ENCODE measurements at places on chromosomes 1 and 21.

DNA sequence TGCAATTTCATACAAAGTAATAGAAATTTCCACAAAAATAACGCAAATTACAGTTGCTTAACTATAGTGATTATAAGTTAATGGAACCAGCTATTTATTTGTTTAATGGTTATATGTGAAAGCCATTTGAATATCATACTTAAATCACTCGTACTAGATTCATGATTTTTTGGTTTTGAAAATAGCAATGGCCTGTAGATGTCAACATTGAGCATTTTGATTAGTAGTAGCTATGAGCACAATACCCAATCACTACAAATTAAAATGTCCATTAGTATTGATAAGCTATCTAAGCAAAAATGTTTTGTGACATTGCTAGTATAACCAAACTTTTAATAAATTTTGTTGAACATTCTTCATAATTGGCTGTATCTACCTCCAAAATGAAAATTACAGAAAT lies 10.0 kb downstream of the COL24A1 start:
- DNase-seq: no peak

DNA sequence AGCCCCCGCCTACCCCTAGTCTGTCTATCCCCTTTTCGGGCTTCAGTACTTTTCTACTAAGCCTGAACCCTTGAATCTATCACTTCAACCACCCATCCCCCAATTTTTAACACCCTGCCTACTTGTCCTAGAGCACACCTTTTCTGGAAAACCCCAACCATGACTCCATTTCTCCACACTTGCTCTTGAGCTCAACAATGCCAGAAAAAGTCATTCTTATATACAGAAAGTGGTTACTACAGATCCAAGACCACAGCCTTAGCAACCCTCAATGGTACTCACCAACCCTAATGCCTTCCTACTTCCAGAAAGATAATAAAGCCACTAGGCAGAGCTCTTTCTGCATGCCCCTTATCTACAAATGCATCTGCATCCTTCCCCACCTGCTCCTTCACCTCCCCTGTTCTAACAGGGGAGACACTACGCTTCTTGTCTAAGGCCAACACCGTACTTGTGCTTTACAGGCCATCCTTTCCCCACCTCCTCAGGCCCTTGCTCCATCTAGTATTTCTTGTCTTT lies 41.2 kb downstream of the DMAP1 start:
- DNase-seq: no peak

DNA sequence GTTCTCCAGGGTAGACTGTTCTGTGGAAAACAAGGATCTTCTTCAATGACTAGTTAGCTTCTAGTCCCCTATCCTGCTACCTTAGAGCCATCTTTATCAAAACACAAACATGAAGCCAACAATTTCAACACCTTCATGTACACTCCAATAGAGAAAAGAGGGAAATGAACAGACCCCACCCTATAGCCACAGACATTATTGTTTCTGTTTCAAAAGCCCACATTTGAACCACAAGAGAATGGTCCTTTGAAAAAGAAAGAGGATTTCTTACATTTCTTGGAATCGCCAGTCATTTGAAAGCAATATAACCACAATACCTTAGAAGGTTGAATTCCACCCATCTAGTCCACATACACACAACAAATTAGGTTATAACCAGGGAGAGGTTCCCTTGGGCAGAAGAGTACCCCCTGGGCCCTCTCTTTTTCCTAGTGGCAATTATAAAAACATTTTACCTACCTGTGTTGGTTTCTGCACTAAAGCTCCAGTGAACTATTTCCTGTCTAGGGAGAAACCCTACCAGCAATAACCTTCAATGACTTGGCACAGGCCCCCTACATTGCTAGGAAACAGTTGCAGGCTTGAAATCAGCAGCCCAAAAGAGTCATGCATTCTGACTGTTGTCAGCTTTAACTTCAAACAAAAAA lies 2.7 kb upstream of the LPGAT1 start:
- no peak for DNase-seq

GRCh38 chr1:206504363-206504713 lies 3.0 kb upstream of the RASSF5 start:
- DNase-seq: no peak

DNA sequence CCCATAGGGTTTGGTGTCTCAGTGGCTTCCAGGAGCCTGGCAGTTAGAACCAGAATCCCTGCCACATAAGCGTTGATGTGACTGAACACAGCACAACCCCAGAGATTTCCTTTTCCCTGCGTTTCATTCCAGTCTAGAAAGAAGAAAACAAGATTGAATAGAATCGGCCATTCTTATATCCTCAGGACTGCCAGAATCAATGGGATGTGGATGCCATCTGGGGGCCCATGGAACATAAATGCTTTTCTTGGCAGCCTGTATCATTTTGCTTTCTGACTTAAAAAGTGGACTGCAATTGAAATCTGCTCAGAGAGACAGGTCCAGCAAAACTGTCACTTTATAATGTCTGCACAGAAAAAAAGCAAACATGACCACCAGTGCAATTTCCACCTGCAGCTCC lies 80.3 kb downstream of the DISC1 start:
- DNase-seq: no peak

DNA sequence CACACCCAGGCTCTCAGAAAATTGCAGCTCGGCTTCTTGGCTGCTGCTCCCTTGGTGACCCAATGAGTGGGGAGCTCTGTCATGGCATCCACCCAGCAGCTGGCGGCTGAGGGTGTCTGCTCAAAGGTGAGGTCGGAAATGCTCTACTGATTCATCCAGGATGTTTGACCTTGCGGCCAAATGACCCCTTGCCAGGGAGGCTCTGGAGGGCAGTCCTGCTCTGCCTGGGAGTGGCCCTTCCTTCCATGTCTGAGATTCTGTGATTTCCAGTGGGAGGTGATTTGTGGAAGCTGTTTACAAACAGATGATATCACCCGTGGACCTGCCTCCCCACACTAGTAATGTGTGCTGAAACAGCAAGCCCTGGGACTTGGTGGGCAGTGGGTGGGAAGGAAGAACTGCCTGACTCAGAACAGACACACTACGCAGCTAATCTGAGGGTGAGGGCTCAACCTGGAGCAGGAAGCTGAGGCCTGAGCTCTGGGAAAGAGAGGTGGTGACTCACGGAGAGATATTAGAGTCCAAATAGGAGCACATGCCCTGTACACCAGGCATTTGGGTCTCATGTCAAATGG lies 3.0 kb downstream of the CRCT1 start:
- no peak for DNase-seq

GRCh38 chr1:225651872-225652728 lies 823 bp downstream of the ENAH start:
- DNase-seq: no peak

- DNase-seq: no peak
Measured at GRCh38 chr1:53913352-53914033, 19.5 kb downstream of the DIO1 start.

- DNase-seq: no peak
Measured at GRCh38 chr1:211985556-211986264, 49.6 kb downstream of the INTS7 start.

GRCh38 chr1:3082051-3082450 lies 13.0 kb downstream of the PRDM16 start:
- DNase-seq: no peak

DNA sequence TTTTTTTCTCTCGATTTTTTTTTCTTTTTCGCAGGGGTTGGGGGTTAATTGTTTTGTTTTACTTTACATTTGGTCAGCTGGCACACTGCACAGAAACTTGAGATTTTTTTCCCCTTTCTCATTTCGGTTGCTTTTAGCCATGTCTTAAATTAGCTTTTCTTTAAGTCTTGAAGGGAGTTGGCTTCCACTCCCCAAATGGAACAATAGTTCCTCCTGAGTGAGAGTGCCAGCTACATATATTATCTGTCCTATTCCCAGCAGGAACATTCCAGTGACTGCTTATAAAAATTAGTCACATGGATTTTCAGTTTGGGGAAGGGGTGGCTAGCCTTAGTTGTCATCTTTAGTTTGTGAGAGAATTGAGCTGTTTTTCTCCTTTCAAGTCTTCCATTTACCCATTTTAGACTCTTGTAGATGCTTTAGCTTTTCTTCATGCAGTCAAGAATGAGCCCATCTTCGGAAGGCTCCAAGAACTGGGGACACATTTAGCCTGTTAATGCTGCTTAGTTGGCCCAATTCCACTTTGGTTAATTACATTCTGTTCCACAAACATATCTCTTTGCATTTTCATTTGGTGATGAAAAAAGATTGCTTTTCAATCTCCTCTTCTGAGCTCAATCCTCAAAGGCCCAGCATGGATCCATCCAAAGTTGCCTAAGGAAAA lies 510.1 kb upstream of the CXADR start:
- DNase-seq: no peak

GRCh38 chr1:216898801-216899200 lies 175.6 kb upstream of the ESRRG start:
- DNase-seq: no peak

DNA sequence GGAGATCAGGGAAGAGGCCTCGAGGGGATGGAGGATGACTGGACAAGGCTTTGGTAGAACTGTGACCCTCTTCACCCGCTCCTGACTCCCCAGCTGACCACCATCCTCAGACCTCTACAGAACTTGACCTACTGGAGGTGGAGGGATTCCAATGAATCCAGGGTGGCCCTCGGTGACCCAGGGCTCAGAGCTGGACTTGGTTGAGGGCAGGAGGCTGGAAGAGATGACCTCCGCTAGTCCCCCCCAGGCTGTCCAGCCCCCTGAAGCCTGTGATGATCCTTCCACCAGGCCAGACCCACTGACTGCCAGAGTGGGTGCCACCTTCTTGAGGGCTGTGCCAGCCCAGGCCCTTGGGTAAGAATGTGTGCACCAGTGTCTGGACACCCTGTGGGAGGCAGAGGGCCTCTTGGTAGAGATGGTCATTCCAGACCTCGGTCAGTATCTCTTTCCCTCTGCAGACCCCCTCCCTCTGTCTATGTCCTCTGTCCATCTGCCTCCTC lies 44.9 kb downstream of the ATP1B1 start:
- DNase-seq: no peak

GRCh38 chr1:9615316-9616063 lies 26.8 kb downstream of the TMEM201 start:
- peak; percentile 42 for DNase-seq

GRCh38 chr1:101485712-101486111 lies 248.9 kb downstream of the S1PR1 start:
- DNase-seq: no peak

DNA sequence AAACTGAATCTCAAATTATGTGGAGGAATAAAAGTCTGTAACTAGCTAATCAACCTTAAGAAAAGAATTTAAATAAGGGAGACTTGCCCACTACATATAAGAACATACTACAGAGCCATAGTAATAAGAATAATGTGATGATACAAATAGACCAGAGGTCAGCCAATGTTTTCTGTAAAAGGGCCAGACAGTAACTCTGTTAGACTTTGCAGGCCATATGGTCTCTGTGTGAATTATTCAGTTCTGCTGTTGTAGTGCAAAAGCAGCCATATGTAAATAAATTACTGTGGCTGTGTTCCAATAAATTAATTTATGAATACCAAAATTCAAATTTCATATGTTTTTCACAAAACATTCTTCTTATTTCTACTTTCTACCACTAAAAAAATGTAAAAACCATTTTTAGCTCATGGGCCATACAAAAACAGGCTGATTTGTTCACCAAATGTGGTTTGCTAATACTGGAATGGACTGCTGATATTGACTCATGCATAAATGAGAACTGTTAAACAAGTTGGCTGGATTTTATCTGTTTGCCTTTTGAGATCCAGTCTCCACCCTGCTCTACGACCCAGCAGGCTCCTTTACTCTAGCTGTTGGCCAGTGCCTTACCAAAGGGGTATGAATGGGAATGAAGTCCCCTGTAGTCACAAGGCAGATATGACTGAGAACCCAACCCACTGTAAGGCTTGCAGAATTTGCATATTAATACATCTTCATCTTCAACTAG lies 98.2 kb upstream of the ZNHIT6 start:
- DNase-seq: no peak

DNA sequence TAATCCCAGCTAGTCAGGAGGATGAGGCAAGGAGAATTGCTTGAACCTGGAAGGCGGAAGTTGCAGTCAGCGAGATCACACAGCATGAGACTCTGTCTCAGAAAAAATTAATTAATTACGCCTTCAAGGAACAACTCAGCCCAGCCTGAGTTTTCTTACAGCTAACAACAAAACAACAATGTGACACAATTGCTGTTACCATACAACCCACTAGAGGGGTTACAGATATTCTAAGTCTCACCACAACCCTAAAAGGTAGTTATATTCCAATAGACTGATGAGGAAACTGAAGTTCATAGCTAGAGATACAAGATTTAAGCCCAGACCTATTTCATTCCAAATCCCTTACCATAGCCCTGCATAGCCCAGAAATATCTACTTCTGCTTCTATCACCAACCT lies 2.9 kb upstream of the LRRC8C start:
- no peak for DNase-seq

DNA sequence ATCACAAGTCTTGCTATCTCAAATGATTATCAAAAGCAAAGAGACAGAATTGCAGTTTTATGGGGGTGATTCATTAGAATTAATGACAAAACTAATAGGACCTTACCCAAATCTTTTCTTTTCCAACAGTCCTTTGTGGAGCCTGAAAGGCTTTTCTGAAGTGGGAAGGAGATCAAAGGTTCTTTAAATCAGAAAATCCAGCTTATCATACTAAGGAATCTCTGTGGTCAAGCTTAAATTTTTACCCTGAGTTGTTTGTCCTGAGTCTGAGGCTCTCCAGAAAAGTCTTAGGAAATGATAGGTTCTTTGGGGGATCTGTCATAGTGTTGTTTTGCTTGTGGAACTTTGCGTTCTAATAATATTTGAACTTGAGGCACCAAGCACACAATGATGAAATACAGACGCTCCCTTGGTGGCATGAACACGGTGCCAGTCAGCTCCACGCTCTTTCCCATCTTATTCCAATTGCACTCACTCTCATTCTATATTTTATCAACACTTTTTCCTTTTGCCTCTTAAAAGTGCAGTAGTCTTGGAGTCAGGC lies 38.0 kb upstream of the COL24A1 start:
- DNase-seq: peak; percentile 26

- no peak for DNase-seq
Measured at GRCh38 chr1:247642742-247643141, 36.8 kb downstream of the OR13G1 start.

GRCh38 chr1:189986516-189986915 lies 491.1 kb downstream of the BRINP3 start:
- DNase-seq: no peak

GRCh38 chr21:34952701-34953100 lies 96.4 kb downstream of the RUNX1 start:
- peak; percentile 43 for DNase-seq

- no peak for DNase-seq
Measured at GRCh38 chr1:145908653-145909052, 1.2 kb downstream of the ITGA10 start.

- no peak for DNase-seq
Measured at GRCh38 chr1:44288883-44289282, 66.2 kb downstream of the ERI3 start.

- DNase-seq: no peak
Measured at GRCh38 chr1:156858959-156859522, at the start of gene INSRR. INSRR (minus strand) TSS chr1:156859117; CDS start chr1:156858621, 496 bp downstream.

- no peak for DNase-seq
Measured at GRCh38 chr1:172453153-172453545, 9.3 kb upstream of the PIGC start.

Data from iris pigment epithelial cell (primary cell).